Stimulated activated CD8-positive, alpha-beta memory T cell treated with anti-CD3 and anti-CD28 coated beads, Interleukin-4, amount 100 ng/mL, for 4 hours (primary cell): ENCODE measurements at places on chromosomes 3 and 15.
A peak's percentile ranks its signal among the peaks of the same experiment; 100 is the strongest.

GRCh38 chr15:48426941-48427340 is 95.7 kb downstream of the DUT start:
- DNase-seq, result no peak

- no peak for DNase-seq
These were observed 8.6 kb upstream of the TIPIN start for GRCh38 chr15:66364944-66365528.

DNA sequence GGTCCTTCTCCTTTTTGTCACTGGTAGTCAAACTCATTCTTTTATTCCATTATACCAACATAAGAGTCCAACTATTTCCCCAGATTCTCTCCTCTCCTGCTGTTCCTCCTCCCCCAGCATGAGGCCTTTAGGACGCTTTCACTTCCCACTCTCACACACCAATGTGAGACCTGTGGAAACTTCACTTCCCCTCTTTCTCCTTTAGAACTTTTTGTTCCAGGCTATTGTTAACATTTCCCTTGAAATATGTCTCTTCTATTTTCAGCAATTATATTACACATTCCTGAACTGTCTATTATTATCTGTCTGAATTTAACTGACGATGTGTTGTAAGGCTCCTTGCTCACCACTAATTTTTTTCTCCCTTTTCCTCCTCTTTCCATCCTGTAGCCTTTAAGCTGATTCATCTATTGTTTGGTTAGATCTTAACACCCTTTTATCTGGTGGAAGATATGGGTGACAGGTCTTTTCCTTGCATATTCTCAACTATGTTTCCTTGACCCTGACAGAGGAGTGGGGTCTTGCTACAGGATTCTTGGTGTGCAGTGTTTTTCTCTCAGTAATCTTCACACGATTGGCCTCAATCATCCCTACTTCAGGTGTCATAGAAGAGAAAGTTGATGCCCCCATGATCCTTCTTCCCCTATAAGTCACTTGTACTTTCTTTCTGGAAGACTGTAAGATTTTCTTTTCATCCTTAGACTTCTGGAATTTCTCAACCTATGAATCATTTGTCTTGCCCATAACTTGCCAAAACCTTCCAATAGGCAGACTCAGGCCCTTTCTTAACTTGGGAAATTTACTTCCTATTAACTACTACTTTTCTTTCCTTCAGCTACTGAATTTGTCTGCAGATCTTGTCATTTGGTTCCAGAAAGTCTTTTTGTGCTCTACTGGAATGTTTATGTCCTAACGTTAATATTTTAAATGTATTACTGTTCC is 5.9 kb downstream of the CYP19A1 start:
- DNase-seq, result no peak

GRCh38 chr3:5510300-5510699 is 322.8 kb downstream of the EDEM1 start:
- no peak for DNase-seq

DNA sequence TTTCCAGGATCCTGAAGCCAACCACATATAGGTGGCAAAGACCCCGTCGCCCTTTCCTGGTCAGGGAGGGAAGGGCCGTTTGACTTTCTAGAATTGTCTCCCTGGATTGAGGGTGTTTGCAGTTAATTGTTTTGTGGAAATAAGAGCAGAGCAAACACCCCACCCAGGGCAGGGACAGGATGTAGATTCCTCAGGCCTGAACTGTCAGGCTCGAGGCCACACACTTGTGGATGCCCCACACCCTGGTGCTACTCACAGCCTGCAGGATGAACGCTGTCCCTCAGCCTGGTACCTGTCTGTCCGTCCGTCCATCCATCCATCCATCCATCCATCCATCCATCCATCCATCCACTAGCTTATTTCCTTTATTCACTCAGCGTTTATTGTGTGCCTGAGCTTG is 29.9 kb upstream of the FLNB start:
- no peak for DNase-seq

GRCh38 chr15:84813931-84814330 is 3.2 kb upstream of the ALPK3 start:
- no peak for DNase-seq

- no peak for DNase-seq
These were observed 533 bp upstream of the SMAD3 start for GRCh38 chr15:67064607-67065530.

DNA sequence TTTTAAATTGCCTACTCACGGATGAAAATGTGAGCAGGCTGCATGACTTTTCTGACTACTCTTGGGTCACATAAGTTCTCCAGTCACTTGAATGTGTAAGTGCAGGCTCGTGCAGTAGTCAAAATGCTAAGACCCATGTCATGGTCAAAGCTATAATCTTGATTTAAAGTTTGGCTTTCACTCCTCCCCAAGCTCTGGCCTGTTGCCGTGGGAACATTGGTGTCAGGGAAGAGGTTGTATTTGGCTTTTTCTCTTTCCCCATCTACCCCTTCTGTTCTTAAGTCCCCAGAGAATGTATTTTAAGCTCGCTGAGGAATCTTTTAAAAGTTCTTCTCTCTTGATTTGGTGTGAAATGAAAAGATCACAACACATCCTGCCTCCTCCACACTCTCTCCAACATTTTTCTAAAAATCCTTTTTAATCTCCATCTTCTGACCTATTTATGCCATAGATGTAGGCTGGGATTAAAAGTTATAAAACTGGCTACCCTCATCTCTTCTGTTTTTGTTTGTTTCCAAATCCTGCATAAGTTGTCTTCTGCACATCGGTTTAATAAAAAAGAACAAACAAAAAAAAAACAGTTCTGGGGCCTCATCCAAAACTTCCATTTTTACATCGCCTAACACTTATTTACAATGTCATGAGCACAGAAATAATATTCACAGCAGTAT is 61.4 kb upstream of the ADAMTSL3 start:
- DNase-seq, result no peak

DNA sequence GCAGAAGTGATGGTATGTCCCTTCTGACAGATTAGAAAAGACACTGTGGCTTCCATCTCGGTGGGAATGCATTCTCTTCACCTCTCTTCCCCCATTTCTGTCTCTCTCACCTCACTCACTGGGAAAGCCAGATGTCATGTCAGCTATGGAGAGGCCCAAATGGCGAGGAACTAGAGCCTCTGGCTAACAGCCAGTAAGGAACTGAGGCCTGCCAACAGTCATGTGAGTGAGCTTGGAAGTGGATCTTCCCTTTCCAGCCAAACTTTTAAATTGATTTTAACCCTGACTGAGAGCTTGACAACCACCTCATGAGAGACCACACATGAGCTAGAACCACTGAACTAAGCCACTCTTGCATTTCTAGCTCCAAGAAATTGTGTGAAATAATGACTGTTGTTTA is 35.2 kb upstream of the CDAN1 start:
- DNase-seq, result no peak

DNA sequence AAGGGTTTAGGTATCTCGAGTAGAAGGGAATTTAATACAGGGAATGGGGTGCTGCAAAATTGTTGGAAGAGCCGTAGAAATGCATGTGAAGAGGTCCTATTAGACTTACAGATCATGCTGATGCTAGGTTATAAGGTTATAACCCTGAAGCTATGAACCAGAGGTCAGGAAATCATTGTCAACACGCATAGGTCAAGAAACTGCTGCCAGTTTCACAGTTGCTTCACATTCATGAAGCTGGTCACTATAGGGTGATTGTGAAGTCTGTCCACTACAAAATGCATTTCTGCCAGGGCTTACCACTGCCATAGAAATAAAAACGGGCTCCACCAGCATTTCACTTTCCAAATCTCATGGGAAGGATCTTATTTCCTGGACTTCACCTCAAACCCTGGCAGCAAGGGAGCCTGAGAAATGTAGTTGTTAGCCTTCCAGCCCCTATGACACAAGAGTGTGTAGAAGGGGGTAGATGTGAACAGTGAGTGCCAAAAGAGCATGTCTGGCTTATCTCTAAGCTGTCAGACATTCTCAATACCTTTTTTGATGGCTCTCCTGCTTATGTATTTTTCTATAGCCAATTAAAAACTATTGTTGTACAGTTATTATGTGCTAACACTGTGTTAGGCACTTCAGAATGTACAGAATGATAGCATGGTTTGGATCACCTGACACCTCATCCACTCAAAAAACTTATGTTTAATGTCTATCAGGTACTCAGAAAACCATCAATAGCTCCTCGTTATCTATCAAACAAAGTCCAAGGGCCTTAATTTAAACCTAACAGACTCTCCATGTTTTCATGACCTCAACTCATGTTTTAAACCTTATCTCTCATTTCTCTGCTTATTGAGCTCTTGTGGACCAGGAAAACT is 148.3 kb upstream of the TSC22D2 start:
- DNase-seq, result no peak

GRCh38 chr15:92745845-92746271 is 90.3 kb upstream of the FAM174B start:
- no peak for DNase-seq

- DNase-seq, result no peak
These were observed 49.3 kb downstream of the CEP152 start for GRCh38 chr15:48761393-48762158.

DNA sequence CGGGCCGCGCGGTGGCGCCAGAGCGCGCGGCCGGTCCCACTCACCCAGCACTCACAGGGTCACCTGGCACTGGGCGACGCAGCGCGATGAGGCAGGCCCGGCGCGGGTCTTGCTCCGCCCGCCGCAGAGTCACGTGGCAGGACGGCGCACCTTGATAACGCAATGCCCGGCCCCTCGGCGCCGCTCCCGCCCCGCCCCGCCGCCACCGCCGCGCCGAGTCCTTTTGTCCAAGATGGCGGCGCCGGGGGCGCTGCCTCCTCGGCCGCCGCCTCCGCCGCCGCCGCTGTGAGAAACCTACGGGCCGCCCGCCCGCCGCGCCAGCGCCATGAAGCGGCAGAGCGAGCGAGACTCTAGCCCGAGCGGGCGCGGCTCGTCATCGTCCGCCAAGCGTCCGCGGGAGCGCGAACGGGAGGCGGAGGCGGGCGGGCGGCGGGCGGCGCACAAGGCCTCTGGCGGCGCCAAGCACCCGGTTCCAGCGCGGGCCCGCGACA is at the start of gene RBM15B:
Gene RBM15B (plus strand): TSS at position 211 of the 491 bp plus-strand sequence. CDS start 115 bp downstream, at position 326.
- DNase-seq, result peak; percentile 81

GRCh38 chr15:93477188-93477587 is 388.2 kb upstream of the RGMA start:
- no peak for DNase-seq

DNA sequence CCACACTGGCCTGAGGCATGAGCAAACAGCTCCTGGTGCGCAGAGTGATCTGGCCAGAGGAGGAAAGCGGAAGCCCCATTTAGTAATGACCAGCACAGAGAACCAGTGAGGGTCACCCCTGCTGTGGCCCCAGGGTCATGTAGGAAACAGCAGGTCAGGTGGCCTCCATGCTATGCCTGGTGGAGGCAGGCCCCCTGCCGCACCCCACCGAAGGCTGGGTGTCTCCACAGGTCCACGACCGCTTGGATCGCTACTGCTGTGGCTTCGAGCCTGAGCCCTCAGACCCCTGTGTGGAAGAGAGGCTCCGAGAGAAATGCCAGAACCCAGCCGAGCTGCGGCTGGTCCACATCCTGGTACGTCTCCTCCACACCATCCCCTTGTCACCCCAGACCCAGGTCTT is 52.6 kb downstream of the POMGNT2 start:
- no peak for DNase-seq

GRCh38 chr3:81638480-81638879 is 123.0 kb downstream of the GBE1 start:
- DNase-seq, result no peak

DNA sequence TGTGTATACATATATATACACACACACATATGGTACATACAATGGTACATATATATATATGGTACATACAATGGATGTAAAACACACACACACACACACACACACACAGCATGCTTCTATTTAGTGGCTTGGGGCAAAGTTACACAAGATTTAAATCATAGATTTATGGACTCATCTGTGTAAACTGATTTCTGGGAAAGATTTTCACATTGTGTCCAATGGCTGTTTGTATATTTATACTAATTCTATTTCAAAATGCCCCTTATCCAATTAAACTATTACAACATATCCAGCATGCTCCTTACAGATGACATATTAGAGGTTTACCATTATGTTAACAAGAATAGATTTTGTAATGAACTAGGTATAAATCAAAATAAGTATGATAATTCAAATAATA is 94.9 kb downstream of the ANO10 start:
- DNase-seq, result no peak

GRCh38 chr3:120438665-120439370 is 12.0 kb downstream of the FSTL1 start:
- no peak for DNase-seq

DNA sequence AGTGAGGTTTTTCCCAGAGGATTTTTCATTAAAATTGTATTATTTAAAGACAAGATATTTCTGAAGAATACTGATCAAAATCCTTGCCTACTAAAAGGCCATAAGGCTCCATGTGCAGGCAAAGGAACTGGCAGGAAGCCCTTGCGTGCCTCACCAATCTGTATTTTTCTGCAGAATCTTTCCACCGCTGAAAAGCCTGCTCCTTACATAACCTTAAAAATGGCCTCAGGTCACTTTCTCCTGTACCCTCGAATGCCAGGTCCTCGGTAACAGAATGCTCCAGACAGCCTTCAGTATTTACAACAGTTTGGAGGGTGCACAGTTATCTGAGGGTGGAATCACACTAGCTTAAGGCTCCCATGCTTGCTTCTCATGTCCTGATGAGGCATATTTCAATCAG is 3.2 kb downstream of the MORC1 start:
- DNase-seq, result no peak

DNA sequence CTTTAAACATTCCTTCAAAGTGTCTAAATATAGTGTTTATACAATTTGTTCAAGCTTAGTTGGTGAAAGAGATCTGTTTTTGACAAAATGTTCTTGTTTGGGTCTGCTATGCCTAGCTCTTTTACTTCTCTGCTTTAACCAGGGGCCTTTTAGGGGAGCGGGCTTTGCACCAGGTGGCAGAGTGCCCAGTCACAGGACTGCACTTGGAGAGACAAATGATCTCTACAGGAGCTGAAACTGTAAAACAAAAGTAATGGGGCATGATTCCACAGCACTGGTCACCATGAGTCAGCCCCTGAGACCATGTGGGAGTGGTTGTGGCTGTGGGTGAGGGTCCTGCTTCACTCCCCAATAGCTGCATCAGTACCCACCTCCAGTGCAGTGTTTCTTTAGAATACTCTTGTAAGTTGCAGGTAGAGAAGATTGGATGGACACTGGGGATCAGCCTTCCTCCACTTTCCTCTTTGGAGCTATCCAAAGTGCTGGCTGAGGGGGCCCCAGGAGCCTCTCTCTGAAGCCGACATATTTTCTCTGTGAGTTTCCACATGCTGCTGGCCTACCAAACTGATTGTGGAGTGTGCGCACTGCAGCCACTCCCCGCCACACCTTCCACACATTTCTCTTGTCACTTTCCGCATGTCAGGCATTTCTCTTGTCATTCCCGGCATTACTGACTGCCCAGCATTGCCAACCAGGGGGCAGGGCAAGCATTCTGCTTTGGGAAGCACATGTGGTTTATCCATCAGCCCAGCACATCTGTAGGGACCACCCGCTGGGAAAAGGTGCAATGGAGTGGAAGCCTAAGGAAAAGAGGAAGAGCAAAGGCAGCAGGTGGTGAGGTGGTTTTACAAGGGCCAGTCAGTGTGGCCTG is 110.0 kb downstream of the EPHB1 start:
- no peak for DNase-seq
